Renal cortex interstitium (tissue), 15 donors: ENCODE measurements at places on chromosomes 5 and 9. TPM values are rescaled to one million over a fixed set of nuclear protein-coding genes. Genes with fewer than 3 reads are reported as not detected.
A peak's percentile ranks its signal among the peaks of the same experiment; 100 is the strongest.

GRCh38 chr9:21590058-21590996 lies 108.2 kb upstream of the IFNE start:
- no peak for DNase-seq

GRCh38 chr9:99385814-99386279 lies 163.8 kb downstream of the SEC61B start:
- DNase-seq = no peak

- DNase-seq = no peak
Measured at GRCh38 chr9:129182625-129183494, 4.8 kb upstream of the IER5L start.

DNA sequence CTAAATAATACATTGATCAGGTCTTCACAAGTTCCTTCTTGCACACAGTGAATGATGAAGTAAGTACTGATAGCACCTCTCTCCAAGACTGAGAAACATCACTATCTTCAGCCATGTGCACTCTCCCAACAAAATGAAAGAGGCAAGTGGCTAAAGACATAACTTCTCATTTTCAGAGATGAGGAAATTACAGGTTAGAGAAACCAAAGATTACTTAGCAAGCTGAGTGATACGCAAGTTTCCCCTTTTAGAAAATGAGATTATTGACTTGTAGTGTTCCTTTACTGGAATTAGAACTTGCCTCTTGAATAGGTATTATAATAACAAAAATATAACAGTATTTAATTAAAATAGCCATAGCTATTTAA lies 21.6 kb downstream of the CEMIP2 start:
- DNase-seq = no peak

CAMK4 gene
- 5.9 TPM for polyA plus RNA-seq

DNA sequence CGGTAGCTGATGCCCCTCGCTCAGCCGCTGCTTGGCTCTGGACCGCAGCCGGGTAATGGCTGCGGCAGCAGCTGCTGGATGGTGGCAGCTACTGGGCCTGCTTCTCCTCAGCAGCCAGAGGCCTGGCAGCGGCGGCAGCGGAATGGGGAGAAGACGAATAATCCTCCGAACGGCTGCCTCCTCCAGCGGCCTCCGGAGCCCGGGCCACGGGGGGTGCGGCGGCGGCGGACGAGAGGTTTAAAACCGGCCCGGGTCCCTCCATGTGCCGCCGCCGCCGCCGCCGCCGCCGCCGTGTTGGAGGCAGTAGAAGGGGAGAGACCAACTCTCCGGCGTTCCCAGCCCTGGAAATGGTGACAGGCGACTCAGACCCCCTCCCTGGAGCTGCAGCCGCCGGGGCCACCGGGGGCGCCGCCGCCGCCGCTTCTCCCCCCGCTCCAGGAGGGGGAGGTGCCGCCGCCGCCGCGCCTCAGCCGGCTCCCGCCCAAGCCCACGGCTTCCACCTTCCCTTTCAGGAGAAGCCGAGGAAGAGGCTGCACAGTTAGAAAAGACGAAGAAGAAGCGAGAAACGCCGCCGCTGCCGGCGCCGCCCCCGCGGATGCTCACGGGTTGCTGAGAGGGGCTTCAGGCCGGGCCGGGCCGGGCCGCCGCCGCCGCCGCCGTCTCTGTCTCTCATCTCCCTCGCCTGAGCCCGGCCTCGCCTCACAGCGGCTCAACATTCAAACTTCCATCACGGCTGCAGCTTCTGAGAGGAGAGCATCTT lies 118.4 kb upstream of the PRSS3 start:
- DNase-seq = peak; percentile 40

DNA sequence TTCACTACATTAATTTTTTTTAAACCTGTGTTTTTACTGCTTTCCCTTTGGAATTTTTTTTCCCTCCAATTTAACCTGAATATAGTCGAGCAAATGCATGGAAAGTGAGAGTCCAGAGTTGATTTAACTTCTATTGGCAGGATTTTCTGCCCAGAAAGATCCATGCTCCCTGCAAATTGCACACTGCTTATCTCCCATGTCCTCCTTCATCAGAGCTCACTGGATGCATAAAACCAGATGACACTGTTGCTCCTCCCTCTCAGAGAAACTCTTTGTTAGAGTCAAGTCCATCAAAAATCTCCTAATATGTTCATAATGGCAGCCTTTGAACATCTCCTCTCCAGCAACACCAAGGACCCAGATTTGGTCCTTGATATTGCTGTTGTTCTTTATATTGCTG lies 297.0 kb upstream of the SLC24A2 start:
- DNase-seq = no peak

GRCh38 chr5:166979307-166979895 lies 1312.0 kb upstream of the WWC1 start:
- DNase-seq = no peak

GRCh38 chr5:34690301-34690700 lies 34.2 kb downstream of the RAI14 start:
- DNase-seq = no peak

GRCh38 chr5:106142116-106142515 lies 1528.6 kb downstream of the EFNA5 start:
- DNase-seq = no peak

- no peak for DNase-seq
Measured at GRCh38 chr5:94175912-94176311, 434.5 kb upstream of the POU5F2 start.

FBXW5 gene
- 58.7 TPM for polyA plus RNA-seq

LRRC14B gene
- polyA plus RNA-seq = not detected

- DNase-seq = no peak
Measured at GRCh38 chr5:78667461-78668103, 19.0 kb upstream of the LHFPL2 start.

OBP2B gene
- polyA plus RNA-seq = 0.34 TPM

CLPTM1L gene
- polyA plus RNA-seq = 127 TPM

DNA sequence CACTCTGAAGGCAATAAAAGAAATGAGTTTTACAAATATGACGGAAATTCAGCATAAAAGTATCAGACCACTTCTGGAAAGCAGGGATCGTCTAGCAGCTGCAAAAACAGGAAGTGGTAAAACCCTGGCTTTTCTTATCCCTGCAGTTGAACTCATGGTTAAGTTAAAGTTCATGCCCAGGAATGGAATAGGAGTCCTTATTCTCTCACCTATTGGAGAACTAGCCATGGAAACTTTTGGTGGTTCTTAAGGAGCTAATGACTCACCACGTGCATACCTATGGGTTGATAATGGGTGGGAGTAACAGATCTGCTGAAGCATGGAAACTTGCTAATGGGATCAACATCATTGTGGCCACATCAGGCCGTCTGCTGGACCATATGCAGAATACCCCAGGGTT lies 93.5 kb upstream of the RGMB start:
- DNase-seq = no peak

PCDHB4 gene
- 1.7 TPM for polyA plus RNA-seq

GRCh38 chr9:81791076-81791475 lies 101.7 kb upstream of the TLE1 start:
- DNase-seq = no peak

PCDHGA4 gene
- 3.4 TPM for polyA plus RNA-seq

DNA sequence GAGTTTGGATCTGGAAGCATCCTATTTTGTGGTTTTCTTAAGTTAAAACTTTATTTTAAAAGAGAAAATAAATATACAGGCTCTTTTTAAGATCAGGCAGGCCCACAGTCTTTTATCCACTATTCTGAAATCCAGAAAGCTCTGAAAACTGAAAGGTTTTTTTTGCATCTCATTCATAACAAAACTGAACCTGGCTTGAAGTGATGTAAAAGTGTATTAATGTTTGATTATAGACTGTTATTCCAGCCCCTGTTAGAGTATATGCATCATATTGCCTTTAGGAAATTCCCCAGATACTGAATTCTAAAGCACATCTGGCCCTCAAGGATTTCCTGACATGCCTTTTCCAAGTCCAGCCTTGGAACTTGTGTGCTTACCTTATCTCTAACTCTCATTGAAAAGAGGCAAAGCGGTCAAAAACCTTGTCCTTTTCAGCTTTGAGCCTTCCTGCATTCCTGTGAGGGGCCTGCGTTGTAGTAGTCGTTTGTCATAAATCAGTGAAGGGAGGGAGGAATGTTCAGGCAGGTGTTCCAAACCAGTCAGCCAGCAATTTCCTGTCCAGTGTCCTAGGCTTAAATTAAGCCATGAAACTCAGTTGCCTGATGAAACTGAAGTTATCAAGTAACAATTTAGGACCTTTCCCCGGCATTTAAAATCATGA lies 110.4 kb downstream of the TLE4 start:
- peak; percentile 59 for DNase-seq

DNA sequence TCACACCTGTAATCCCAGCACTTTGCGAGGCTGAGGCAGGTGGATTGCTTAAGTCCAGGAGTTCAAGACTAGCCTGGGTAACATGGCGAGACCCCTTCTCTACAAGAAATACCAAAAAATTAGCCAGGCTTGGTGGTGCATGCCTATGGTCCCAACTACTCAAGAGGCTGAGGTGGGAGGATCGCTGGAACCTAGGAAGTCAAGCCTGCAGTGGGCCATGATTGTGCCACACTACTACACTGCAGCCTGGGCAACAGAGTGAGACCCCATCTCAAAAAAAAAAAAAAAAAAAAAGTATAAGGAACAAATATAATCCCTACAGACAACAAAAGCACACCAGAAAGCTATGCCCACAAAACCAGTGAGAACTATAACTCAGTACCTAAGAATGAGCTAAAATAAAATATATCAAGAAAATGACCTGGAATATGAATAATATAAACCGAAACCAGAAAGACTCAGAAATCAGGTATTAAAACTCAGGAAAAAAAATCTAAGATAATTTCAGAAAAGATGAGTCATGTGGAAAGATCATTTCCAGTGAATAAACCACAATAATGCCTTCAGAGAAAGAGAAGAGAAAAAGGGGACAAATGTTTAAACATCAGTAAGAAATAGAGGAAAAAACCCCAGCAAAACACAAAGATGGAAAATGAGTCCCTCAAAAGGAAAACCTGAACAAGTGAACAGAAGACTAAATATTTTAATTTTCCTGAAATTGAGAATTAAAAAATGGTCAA lies 57.4 kb downstream of the GOLPH3 start:
- no peak for DNase-seq

- no peak for DNase-seq
Measured at GRCh38 chr5:131329286-131329560, 65.4 kb downstream of the CDC42SE2 start.

TXNDC8 gene
- not detected for polyA plus RNA-seq

DNA sequence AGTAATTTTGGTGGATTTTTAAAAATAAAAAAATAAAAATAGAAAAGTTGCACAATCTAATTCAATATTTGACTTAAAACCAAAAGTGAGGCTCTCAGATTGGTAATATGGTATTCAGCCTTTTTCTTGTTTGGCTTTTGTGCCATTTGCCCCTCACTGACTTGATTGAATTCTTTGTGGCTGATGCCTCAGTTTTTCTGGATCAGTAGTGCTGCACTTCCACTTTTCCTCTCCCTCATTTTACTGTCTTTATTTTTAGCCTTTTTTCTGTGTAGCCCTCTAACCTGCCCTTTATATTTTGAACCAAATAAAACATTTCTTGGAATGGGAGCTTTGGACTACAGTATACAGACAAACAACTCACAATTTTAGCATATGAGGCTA lies 3.8 kb upstream of the MSMP start:
- no peak for DNase-seq

FBP2 gene
- not detected for polyA plus RNA-seq

PCDHGA5 gene
- polyA plus RNA-seq = 2.6 TPM

- no peak for DNase-seq
Measured at GRCh38 chr9:96253059-96253696, 48.8 kb downstream of the HSD17B3 start.
